ENCODE measurements at places on chromosomes 1 and 21. TPM values are rescaled to one million over a fixed set of nuclear protein-coding genes. Genes with fewer than 3 reads are reported as not detected.

ITPKB gene
- not detected for polyA plus RNA-seq

NFIA gene
- 8.6 TPM for polyA plus RNA-seq

ENAH gene
- polyA plus RNA-seq = 0.05 TPM

DNA sequence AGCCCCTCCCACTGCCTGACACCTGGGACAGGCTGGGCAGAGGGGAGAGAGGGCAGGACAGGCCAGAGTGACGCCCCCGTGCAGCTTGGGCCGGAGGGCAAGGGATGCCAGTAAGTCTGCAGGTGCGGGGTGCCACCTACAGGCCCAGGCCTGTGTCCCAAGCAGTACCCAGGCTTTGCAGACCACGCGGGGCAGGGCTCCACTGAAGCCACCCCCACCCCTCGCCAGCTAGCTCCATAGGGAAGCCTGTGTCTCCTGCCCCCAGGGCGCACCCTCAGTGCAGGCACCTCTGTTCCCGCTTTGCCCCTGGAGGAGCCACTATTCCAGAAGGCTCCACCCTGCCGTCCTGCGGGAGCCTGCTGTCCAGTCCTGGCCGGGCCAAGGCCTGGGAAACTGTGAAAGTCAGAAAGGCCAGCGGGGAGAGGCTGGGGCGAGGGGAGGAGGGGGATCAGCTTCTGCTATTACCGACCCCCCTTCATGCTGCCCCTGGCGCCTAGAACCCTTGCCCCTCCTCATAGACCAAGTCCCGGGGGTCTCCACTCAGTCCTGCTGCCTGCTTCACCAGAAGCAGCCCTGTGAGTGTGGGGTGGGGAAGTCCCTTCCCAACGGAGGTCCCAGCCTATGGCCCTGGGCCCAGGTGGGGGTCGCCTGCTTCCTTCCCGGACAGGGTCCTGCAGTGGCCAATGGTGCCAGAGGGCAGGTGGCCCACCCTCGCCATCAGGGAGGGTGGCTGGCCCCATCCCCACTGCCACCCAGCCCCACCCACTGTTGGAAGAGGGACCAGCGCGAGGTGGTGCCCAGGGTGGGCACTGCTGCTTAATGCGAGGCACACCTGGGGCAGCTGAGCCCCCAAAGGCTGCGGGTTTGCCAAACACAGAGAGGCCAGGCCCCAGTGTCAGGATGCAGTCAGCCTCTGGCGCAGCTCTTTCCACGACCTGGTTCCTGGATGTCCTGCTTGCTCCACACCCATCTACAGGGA is 54.4 kb downstream of the KCNAB2 start:
- DNase-seq = no peak

DNA sequence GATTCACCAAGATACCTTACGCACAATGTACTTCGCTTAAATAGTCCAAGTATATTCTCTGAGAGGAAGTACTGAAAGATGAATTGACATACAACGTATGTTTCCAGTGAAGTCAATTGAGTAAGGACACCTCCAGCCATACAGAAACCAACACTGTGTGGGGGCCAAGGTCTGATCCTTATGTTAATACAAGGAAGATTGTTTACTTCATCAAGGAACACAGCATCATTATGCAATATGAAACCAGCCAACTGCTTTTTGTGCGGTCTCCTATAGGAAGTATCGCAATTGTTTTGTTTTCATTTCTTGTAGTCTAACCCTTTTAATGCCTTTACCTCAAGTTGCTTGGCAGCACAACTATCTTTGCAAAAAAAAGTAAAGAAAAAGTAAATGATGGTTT is 28.2 kb upstream of the TEKT2 start:
- no peak for DNase-seq

Measured in K562 (cell line).